Ovary (tissue), 10 donors: ENCODE measurements at places on chromosomes 3 and 15.
A peak's percentile ranks its signal among the peaks of the same experiment; 100 is the strongest.

DNA sequence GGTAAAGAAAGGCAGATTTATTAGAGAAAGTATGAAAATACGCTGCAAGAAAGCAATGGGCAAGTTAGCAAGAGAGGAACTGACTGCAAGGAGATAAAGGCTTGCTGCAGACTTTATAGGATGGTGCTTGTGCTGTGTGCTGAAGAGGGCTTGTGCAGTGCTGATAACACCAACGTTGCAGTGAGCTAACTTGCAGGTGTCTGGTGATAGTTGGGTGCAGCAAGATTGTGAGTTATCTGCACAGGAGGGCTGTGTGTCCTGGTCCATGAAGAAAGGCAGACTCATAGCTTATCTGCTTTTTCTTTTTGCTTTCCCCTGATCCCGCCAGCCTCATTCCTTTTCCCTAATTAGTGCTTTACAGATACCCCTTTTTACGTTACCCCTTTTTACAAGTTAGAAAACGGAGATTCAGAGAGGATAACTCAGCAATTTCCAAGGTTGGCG lies 58.0 kb upstream of the ZNF148 start:
- no peak for DNase-seq

DNA sequence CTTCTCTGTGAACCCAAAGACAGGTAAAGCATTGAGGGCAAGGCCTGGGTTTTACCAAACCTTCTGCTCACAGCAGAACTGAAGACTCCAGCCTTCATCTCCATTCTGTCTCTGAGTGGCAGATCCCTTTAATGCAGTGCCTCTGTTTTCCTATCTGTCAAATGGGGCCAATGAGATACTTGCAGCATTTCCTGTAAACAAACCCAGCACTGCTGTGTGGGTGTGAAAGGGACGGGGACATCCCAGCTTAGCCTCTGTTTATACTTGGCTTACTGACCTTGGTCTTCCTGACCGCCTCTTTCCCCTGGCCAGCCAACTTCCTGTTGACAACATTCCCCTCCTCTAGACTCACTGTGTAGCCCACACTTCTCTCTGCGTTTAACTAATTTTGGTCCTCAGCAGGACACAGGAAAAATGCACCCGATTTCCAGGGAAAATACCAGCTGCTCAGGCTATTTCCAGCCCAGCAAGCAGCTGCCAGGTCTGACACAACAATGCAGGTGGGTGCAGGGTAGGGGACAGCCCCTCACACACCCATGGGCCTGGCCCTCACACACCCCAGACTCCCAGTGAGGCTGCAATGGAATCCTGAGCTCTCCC lies 105.9 kb upstream of the HERC1 start:
- peak; percentile 54 for DNase-seq

- no peak for DNase-seq
These were observed 2.5 kb downstream of the SCG5 start for GRCh38 chr15:32643907-32644445.

DNA sequence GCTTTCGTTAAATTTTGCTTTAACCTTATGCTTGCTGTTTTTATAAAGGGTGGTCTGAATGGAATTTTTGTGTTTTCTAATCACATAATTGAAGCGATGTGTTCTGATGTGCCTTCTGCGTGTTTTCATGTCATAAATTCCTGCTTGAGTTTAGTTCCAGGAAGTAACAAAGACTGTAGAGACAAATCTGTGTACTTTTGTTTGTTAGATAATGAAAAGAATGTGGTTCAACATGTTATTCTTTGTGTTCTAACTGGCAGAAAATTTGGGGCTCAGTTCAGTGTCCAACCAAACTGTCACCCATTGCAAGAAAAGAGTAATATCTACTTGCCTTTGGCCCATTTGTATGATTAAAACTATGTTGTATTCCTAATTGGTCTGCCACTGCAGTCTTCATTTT lies 324.0 kb downstream of the DIPK2A start:
- DNase-seq, result no peak

GRCh38 chr3:105700575-105700974 lies 168.2 kb downstream of the CBLB start:
- no peak for DNase-seq

DNA sequence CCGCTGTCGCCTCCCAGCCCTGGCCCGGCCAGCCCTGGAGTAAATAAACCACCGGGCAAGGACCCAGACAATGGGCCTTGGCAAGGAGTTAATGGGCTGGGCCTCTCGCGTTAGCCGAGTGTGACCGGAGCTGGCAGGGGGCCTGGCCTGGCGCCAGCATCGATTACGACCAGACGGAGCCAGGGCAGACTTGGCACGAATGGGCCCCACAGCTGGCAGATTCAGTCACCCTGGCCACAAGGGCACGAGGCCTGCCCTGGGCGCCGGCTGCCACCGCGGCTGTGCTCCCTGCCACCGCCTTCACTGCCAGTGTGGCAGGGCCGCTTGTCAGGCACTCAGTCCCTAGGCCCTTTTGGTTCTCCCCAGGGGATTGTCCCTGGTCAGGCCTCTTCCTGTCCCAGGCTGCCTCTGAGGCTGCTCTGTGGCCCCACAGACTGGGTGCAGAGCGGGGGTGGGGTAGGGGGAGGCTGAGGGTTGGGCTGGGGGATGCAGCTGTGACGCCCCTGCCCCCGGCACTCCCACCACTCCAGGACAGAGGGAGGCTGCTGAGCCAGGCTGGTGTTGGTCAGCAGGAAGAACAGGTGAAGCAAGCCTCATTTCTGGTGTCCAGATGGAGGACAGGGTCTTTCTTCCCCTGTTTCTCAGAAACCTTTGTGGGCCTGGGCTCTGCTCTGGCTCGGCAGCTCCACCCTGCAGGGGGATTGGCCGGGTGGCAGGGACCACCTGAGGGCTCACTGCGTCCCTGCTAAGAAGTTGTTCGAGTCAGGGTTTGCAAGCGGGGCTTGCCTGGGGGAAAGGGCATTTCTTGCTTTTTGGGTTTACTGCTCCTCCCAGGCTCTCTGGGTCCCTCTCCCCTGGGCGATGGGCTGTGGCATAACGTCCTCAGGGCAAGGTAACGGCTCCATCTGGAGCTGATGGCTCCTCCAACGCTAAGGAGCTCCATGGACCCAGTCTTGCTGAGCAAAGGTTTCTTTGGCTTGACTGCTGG lies 30.5 kb upstream of the SRP14 start:
- peak; percentile 65 for DNase-seq
